Stimulated activated CD4-positive, alpha-beta T cell treated with anti-CD3 and anti-CD28 coated beads, Interleukin-1b, Interleukin-23, amount 100 ng/mL, for 48 hours (primary cell): ENCODE measurements at places on chromosomes 3 and 15.
A peak's percentile ranks its signal among the peaks of the same experiment; 100 is the strongest.

DNA sequence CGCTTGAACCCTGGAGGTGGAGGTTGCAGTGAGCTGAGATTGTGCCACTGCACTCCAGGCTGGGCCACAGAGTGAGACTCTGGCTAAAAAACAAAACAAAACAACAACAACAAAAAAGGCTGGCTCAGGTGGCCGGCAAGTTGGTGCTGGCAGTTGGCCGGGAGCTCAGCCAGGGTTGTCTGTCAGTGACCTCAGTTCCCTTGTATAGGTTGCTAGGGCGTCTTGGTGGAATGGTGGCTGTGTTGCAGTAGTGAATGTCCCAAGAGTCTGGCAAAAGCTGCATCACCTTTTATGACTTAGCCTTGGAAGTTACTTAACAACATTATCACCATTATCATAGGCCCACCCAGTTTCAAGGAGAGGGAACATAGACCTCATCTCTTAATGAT, 40.6 kb downstream of the ASB7 start:
- DNase-seq: no peak

GRCh38 chr15:77034695-77035489, 36.0 kb downstream of the TSPAN3 start:
- peak; percentile 52 for DNase-seq

DNA sequence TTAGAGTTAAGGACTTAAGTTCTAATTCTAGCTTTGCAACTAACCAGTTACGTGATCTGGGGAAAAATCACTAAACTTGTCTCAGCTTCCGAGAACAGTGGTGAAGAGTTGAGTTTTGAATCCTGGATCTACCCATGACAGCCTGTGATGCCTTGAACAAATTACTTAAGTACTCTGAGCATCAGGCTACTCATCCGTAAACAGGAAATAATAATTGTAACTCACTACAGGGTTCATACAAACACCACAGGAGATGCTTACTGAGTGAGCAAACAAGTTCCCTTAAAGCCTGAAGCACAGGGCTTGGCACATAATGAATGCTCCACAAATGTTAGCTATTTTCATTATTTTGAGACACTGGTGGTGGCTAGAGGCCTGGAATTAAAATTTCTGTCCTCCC, 158.8 kb downstream of the ERC2 start:
- DNase-seq: no peak

DNA sequence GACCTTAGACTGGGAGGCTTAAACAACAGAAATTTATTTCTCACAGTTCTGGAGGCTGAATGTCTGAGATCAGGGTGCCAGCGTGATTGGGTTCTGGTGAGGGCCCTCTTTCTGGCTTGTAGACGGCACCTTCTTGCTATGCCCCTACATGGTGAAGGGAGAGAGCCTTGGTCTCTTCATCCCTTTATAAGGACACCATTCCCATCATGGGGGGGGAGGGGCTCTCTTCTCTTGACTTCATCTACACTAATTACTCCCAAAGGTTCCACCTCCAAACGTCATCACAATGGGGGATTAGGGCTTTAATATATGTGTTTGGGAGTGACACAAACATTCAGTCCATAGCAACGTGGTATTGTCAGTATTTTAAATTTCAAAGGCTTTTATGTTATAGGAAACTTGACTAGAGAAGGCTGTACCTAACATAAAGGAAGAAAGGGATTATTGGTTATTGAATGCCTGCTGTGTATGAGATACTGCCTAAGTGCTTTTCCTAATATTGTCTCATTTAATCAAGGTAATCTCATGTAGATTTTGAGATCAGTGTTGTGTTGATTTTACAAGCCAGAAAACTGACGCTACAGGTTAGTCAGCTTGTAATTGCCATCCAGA, 20.9 kb downstream of the SYN2 start:
- DNase-seq: no peak

GRCh38 chr15:74630284-74631086, 14.8 kb downstream of the CLK3 start:
- DNase-seq: no peak
